H54 (cell line): ENCODE measurements at places on chromosomes 11 and 22.

- DNase-seq = no peak
Observed at GRCh38 chr11:130894322-130895025, 21.8 kb downstream of the SNX19 start.

GRCh38 chr22:38866024-38866398 lies 6.0 kb downstream of the CBX6 start:
- DNase-seq = no peak

DNA sequence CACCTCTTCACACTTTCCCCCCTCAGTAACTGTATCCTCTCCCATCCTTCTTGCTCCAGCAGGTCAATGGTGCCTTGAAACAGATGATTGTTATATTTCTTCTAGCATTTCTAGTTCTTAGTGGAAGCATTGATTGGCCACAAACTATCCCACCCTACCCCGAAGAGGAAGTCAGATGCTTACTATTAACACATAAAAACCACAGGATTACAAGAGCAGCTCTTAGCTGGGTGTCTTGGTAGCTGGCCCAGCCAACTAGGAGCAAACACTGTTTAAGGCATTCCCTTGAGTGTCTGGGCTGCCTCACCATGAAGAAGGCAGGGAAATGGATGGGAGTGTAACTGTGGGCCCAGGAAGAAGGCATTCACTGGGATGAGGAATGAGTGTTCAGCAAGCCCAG lies 176.6 kb downstream of the GRIK4 start:
- DNase-seq = no peak

DNA sequence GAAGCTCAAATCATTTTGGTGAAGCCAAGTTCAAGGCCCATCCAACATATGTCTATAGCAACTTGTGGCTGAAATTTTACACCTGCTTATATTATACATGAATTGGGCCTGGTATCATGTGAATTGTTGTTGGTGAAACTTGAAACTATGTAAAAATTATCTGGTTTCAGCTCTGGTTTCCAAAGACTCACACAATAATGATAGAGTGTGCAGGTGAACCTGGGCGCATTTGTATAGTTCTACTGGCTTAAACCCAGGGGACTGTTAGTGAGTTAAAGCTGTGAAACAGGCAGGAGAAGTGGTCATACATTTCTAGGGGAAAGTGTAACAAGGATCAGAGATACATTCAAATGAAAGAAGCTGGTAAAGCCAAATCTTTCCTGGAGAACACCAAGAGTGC lies 627.3 kb downstream of the METTL15 start:
- no peak for DNase-seq

- DNase-seq = no peak
Observed at GRCh38 chr11:28257761-28258160, 149.6 kb downstream of the METTL15 start.

GRCh38 chr11:11703885-11704284 lies 82.1 kb upstream of the GALNT18 start:
- no peak for DNase-seq

DNA sequence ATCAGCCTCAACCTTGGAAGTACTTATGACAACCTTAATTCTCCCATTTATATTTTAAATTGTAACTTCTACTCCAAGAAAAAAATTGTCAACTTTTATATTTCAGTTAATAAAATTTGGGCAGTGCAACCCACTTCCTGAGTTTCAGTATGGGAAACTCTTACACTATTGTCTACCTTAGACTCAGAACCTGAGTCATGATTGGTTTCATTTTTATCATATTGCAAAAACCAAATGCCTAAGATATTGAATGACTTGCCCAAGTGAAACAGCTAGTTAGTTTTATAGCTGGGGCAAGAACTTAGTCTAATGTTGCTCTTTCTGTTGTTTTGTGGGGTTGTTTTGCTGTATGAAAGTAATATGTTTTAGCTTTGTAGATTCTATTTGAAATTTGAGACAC lies 334.0 kb upstream of the ARHGAP42 start:
- DNase-seq = no peak

DNA sequence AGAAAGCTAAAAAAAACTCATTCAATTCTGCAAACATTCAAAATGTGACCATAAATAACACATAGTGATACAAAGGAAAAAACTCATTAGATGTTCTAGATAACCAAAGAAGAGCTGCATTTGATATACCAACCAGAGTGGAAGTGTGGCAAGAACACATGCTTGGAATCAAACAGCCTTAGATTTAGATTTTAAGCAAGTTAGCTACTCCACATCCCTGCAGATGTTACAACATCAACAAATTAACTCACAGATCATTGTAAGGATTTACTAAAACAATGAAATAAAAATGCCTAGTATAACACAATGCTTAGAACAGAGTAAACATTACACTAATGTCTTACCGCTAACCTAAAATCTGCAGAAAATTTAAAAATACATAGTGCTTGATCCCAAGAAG lies 114.0 kb upstream of the AKIP1 start:
- no peak for DNase-seq

- DNase-seq = no peak
Observed at GRCh38 chr22:43479301-43479950, 67.6 kb downstream of the MPPED1 start.

GRCh38 chr22:22044153-22044552 lies 61.6 kb upstream of the TOP3B start:
- no peak for DNase-seq

GRCh38 chr11:124577716-124578427 lies 8.1 kb downstream of the OR8A1 start:
- DNase-seq = no peak

DNA sequence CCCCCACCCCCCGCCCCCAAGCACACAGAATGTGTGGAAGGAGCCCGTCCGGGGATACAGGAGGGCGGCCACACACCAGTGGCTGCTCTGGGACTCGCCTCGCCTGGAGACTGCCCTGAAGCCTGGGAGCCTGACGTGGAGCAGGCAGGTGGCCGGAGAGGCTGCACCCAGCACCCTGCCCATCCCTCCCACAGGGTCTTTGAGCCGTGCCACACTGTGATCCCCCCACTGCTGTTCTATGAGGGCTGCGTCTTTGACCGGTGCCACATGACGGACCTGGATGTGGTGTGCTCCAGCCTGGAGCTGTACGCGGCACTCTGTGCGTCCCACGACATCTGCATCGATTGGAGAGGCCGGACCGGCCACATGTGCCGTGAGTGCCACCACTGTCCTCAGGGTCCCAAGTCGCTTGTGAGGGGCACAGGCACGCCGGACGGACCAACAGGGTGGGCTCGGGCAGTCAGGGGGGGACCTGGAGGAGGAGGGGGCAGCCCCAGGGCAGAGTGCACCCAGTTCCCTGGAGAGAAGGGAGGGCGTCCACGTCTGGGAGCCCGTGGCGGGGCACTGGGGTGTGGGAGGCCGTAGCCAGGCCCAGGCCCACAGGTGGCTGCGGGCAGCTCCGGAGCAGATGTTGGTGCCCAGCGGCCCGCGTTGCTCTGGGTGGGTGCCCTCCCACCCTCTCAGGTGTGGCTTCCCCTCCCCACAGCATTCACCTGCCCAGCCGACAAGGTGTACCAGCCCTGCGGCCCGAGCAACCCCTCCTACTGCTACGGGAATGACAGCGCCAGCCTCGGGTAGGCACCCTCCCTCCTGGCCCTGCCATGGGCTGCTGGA lies 27.0 kb upstream of the MUC5B start:
- no peak for DNase-seq

GRCh38 chr22:39128508-39128907 lies 24.0 kb downstream of the CBX7 start:
- no peak for DNase-seq
